ENCODE measurements at places on chromosomes 3 and 15.

GRCh38 chr15:100204211-100204610, 137.6 kb downstream of the ADAMTS17 start:
- DNase-seq = no peak

- DNase-seq = no peak
Measured at GRCh38 chr3:48960841-48961413, 29.1 kb upstream of the P4HTM start.

DNA sequence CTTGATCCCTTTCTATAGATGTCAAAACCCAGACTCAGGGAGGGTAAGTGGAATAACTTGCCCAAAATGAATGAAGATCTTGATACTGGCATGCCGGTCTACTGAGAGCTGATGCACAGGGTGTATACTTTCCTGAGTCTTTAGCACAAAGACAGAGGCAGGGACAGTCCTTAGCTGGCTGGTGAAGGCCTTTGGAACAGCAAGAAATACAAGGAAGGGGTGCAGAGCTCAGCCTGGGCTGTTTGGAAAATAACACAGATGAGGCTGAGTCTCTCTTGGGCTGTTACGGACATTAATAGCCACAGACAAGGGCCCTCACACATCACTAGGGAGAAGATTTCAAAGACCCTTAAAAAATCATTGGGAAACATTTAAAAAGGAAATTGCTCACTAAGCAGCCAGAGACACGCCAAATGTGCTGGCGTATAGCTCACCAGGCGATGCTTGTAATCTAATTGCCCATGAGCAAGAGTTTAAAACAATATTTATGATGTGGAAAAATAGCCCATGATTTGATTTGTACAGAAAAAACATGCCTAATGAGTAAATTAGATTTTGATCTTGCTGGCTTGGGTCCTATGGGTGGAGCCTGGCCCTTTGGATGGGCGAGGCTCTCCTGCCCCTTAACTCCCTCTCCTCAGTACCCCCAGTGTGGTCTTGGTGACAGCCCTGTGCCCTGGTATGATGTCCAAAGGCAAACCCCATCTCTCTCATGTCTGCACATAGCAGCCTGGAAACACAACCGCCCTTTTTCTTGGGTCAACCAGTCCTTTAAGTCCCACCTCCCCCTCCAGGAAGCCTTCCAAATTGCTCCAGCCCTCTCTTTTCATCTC, 81.8 kb upstream of the MRPS22 start:
- DNase-seq = no peak

- peak; percentile 39 for DNase-seq
Measured at GRCh38 chr3:135125171-135125801, 330.2 kb downstream of the EPHB1 start.

- DNase-seq = no peak
Measured at GRCh38 chr3:110193074-110193473, 855.7 kb upstream of the DPPA4 start.

- DNase-seq = peak; percentile 34
Measured at GRCh38 chr3:104628185-104628789, 738.4 kb upstream of the ALCAM start.

DNA sequence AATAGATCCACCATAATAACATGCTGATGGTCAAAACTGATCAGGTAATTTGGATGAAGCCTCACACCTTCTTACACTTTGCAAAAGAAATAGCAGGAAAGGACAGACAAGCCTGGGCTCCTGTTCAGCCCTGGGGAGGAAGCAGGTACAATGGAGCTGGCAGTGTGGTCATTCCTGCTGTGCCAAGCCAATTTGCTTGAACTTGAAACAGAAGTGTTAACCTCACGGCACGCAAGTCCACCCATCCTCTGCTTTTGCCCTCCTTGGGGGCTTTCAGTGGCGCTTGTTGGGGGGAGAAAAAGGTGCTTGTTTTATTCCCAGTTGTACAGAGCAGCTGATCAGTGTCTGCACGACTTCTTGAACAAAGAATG, 36.8 kb upstream of the RFTN1 start:
- DNase-seq = no peak

GRCh38 chr3:127391436-127392155, 103.8 kb upstream of the PRR20G start:
- DNase-seq = no peak

- peak; percentile 40 for DNase-seq
Measured at GRCh38 chr3:113287803-113288648, 76.7 kb downstream of the BOC start.

DNA sequence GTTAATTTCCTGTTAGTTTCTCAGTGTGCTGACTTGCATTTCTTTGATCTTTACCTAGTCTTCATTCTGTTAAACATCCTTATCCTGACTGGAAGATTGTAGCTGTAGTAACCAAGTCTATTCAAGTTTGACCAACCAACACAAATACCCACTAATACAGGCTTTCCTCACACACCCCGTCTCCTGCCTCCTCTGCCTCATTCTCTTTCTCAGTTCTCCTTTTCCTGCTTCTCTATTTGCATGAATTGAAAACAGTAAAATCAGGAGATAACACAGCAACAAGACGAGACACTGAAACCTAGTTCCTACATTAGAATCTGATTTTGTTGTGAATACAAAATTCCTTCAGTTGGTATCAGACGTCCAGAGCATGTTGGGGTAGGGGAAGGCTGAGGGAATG, 116.9 kb upstream of the ARPP21 start:
- no peak for DNase-seq

GRCh38 chr3:133457465-133458067, 57.7 kb downstream of the BFSP2 start:
- no peak for DNase-seq

DNA sequence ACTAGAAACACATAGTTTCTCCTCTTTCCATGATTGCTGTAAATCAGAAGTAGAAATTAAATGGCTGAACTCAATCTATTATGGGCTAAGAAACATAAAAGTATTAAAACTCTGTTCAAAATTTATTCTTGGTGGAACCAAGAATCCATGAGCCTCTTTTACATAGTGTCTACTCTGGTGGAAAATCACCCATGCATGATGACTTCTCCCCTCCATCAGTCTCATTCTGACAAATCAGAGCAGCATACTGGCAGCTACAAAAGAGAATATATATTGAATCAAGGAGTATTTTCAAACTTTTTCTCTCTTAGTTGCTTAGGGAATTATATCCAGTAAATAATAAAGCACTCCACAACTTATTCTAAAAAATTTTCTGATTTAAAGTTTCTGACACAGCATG, 536.9 kb upstream of the CCDC54 start:
- DNase-seq = no peak

DNA sequence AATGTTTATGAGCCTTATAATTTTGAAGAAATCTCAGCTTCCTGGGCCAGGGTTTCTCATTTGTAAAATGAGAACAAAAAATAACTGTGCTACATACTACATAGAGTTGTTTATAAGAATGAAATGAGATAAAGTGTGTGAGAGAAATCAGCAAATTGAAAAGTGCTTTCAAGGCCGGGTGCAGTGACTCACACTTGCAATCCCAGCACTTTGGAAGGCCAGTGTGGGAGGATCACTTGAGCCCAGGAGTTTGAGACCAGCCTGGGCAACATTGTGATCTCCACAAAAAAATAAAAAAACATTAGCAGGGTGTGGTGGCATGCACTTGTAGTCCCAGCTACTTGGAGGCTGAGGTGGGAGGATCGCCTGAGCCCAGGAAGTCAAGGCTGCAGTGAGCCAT, 22.4 kb downstream of the FOXB1 start:
- DNase-seq = no peak

- no peak for DNase-seq
Measured at GRCh38 chr3:108891833-108892232, 61.8 kb downstream of the GUCA1C start.

DNA sequence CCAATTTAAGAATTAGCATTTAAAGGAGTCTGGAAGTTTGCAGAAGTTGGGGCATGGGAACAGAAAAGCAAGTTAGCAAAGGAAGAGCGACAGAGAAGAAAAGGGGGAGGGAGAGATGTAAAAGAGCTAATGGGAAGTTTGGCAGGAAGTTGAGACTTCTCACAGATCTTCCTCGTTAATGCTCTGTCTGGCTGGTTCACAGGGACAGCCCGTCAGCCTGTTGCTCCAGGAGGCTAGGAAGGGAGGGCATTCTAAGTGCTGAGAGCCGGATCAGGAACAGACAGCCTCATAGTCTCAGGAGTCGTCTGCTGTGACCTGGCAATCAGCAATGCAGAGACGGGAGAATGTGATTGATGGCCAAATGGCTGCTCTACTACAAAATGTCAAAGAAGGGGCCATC, 150.3 kb downstream of the AGBL1 start:
- no peak for DNase-seq

- DNase-seq = no peak
Measured at GRCh38 chr15:38879909-38880471, 315.4 kb upstream of the RASGRP1 start.

GRCh38 chr3:197522183-197522715, 33.5 kb downstream of the BDH1 start:
- no peak for DNase-seq

DNA sequence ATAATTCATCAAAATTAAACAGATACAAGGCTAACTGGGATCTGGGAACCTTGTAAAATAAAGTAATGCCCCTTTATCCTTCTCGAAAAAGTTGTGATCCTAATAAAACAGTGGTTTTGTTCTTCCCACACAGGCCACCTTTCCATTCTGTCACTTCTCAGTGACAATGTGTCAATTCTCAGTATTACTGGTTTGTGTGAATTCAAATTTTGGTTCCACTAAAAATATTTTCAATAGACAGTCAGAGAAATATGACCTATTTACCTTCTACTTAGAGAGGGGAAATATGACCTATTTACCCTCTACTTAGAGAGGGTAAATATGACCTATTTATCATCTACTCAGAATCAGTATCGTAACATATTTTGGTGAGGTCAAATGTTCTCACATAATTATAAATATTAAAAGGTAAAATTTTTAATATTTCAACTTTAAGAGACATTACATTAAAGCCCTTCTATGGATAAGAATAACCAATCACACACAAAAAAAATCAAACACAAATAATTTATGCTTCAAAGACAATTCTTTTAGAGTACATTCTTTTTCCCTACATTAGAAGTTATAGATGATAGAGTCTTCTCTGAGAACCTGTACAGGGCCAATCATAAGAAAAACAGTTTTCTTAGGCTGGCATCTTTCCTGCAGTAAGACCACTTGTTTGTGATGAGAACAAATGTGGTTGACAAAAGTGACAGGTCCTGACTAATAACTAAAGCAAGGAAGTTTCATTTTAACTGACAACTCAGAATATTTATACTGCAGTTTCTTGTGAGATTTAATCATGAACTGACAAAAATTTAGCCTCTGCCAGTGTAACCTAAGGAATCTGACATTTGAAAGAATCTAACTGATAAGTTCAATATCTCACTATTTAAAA, 323.3 kb downstream of the DIPK2A start:
- no peak for DNase-seq

- no peak for DNase-seq
Measured at GRCh38 chr3:56253941-56254665, 214.2 kb downstream of the ERC2 start.

DNA sequence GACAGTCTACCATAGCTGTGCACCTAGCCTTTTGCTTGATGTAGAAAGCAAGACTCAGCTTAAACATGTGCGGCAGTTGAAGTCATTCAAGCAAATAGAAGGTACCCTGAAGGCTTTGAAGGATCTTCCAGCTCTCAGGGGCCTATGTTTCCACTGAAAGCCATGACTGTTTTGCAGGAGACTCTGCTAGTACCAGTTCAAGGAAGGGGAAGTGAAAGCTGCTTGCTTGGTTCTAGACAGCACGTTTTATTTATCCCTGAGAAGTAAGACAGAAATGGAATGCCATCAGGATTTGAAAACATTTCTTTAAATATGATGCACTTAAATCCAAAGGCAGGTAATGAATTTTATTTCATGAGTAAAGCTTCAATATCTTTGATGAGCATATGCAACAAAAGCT, 311.4 kb downstream of the PDCD6IP start:
- DNase-seq = no peak

GRCh38 chr3:149507491-149508324, 33.2 kb downstream of the TM4SF4 start:
- DNase-seq = no peak

- DNase-seq = peak; percentile 72
Measured at GRCh38 chr3:53254509-53255422, 1.1 kb downstream of the TKT start.

DNA sequence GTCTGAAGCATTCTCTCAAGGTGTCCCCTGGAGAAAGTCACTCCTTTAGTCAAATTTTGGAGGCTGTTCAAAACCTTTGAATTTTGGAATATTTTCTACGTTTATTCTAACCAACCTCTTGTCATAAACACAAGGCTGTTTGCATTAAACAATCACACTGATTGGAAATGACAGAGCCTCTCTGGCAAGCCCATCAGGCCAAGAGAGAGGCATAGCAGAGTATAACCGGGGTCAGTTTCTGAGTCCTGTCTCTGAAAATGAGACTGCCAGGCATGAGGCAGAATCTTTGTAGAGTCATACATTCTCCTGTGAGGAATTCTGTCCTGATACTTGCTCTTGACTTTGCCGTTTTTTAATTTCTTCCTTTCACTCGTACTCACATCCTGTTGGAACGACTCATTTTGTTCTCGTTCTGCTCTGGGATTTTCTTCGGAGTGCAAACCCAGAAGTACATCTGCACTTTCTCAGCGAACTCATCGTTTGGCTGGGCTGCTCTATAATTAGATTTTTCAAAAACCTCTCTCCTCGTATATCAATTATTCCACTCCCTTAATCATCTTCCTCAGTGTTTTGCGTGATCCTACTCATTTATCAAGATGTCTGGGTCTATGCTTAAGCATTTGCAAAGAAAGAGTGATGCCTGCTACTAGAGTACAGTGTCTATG, 114.2 kb downstream of the AGBL1 start:
- DNase-seq = no peak

GRCh38 chr15:92817339-92817886, 82.7 kb upstream of the CHD2 start:
- no peak for DNase-seq

DNA sequence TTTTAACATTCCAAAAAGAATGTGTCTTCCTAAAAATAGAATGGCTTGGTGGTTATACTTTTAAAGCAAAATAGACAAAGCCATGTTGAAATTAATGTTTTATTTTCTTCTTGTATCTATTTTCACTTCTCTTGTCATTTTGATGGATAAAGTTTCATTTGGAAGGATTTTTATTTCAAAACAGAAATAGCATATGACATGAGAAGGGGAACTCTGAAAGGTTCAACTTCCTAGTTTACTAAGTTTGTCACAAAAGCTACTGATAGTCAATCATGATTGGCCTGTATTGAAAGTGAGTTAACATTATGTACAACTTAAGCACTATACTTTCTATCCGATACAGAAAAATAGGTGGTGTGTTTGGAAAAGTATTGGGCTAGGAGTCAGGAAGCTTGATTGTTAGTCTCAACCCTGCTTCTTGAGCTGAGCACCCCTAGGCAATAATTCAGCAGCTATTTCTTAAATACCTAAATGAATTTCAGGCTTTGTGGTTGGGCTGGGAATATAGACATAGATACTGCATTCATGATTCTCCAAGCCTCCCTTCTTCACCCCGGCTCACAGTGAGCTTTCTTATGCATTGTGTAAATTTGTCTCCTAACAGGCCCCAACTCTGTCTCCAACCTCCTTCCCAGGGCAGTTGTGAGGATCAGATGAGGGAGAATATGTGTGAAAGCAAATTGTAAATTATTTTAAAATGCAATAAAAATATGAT, 46.9 kb upstream of the CSPG4 start:
- no peak for DNase-seq

Measured in MM.1S (cell line).